ENCODE measurements at places on chromosomes 3 and 15.
A peak's percentile ranks its signal among the peaks of the same experiment; 100 is the strongest.

GRCh38 chr3:87546216-87546615 lies 269.8 kb upstream of the POU1F1 start:
- no peak for DNase-seq

DNA sequence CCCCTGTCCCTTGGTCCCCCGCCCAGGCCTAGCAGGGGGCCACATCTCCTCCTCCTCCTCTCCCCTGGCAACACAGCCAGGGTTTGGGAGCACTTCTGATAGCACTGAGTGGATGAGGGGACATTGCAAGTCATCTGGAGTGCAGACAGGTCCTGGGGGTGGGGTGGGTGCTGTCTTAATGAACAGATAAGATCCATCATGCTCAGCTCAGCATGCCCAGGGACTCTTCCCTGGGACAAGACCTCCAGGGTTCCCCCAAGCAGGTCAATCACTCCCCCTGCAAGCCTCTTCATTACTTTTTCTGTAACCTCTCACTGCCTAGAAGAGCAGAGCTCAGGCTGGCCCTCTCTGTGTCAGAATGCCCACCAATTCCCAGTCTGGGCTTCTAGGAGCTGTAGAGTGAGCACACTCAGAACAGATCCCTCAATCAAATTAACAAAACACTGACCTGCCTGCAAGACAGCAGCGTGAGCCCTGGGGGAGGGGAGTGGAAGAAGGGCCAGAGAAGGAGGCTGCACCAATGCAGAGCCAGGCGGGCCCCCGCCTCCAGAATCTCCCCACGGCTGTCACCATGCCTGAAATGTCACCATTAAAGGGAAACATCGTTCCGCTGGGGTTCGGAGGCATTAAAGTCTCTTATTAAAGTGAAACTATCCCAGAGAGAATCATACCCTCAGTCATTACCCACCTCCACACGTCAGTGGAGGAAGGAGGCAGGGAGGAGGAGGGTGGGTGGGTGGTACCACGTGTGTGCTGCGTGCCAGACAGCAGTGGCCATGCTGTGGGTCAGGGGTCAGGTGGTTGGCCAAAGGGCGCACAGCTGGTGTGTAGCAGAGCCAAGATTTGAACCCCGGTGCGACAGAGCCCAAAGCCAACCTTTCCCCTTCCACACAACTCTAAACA lies 114.7 kb upstream of the LINGO1 start:
- no peak for DNase-seq

DNA sequence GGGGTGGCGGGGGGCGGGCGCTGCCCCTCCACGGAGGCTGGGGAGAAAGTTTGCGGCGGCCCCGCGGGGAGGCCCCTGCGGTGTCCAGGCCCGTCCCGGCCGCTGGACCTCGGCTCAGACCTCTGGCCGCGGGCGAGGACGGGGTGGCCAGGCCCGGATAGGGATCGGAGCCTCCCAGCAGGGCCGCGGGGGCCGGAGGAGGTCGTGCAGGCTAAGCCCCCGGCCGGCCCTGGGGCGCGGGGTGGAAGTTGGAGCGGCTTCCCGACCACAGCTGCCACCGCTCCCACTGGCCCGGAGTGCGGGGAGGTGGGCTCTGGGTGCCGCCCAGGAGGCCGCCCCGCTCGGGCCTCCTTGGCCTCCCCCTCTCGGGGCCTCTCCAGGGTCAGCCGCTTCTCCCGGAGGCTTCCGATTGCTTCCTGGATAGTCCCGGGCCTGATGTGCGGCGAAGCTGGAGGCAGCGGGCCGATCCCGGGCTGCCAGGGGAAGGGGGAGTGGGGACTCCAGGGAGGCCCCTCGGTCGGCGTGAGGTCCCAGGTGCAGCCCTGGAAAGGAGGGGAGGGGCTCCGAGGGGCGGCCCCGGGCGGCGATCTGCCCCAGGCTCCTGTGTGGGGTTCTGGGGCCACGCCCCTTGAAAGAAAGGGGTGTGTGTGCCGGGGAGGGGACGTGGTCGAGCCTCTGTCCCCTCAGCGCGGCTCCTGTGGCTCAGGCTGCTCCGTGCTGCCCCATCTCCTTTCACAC lies 907 bp downstream of the PLXNA1 start:
- peak; percentile 32 for DNase-seq

DNA sequence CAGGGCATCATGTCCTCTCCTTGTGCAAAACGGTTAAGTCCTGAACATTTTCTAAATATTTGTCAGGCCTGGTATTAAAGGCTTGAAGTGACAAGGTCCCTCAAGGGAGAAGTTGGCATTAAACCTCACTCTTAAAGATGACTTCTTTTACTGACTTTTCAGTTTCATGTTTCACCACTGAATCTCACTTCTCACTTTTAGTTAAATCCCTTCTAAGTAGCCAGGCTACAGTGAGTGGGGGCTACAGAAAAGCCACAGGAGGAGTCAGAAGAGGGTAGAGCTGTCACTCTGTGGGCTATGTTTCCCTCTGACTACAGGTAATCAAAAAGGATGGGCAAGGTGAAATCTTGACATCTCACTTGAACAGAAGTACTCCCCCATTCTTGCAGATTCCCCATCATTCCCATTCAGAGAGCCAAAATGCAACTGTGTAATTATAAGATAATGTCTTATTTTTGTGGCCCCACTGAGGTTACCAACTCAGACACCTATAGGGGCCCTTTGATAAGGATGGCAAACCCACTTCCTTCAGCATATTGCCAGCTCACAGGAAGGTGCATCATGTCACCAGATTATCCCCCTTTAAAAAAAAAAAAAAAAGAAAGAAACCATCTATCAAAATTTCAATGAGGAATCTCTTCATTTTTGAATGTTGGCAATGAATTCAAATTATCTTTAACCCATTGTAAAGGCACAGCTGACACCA lies 790.1 kb upstream of the CFAP20DC start:
- peak; percentile 9 for DNase-seq

- DNase-seq, result no peak
These were observed 48.0 kb upstream of the MRPL3 start for GRCh38 chr3:131550562-131551465.

DNA sequence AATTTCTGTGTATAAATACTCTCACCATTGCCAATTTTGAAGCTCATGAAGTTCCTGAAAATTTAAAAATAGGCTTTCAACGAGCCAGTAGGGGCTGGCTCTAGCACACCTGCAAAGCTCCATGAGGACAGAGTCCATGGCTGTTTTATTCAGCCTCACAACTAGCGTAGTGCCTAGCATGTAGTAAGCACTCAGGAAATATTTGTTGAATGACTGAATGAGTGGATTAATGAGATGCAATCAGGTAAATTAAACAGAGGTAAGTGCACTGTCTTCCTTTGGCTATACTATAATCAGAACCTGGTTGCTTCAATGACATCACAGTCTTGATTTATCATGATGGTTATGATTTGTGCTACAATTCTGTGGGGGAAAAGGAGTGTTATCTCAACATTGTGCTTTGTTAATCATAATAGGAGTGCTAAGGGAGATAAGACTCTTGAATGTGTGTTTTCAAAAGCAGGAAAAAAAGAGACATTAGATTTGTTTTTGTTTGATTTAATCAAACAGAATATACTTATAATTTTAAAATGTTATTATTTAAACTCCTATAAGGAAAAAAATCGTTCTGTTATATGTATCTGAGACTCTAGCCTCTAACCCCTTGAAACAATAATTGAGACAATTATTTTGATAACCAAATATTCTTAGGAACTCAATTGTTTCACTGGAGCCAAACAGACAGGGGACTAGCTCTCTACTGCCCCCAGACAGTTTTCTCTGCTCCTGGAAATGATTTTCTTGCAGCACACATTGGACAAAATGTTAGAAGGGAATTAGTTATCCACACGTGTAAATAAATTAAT lies 171.7 kb upstream of the ATP11B start:
- no peak for DNase-seq

DNA sequence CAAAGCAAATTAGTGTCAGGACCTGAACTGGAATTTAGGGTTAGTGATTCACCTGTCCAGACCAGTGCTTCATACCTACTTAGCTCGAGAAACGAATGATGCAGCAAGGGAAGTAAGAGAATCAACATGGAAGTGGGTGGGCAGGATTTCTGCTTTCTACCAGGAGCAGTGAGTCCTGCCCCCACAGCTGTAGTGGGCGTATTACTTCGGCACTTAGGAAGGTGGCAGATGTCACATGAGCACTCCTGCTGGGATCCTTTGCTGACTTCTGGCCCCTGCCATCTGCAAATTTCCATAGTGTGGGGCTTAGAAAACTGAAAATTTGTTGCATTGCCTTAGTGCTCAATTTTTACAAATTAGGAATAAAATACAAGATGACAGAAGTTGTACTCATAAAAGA lies 31.2 kb downstream of the RYR3 start:
- DNase-seq, result no peak

DNA sequence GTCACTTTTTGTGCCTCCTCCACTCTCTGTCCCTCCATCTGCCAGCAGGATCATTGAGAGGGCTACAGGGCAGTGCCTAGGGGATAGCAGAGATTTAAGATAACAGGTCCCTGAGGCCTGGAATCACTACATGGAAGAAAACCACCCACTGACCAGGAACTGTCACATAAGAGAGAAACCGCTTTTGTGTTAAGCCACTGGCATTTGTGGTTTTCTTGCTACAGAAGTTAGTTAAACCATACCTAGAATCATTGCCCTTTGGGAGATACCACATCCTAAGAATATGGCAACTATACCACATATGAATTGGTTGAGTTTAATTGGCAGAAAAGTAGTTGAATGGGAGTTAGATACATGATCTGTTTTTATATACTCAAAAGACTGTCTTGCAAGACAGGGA lies 112.8 kb upstream of the LPP start:
- no peak for DNase-seq

GRCh38 chr3:158379517-158379916 lies 191.5 kb upstream of the MLF1 start:
- DNase-seq, result no peak

- DNase-seq, result no peak
These were observed 174.2 kb upstream of the ATP10A start for GRCh38 chr15:26037369-26037768.

DNA sequence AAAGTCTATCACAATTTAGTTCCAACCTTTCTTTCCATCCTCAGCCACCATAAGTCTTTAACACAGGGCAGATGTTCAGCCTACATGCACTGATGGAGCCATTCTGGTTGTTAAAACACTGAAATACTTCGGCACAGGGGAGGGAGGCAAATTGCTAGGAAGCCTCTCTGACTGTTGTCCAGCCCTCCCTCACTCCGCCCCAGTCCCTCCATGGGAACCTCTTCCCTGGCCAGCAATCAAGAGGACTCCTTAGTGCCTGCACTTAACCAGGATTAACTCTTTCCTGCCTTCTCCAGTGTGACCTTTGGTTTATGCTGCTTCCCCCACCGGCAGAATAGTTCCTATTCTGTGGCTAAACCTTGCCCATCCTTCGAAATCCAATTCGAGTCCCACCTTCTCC lies 47.0 kb upstream of the USP3 start:
- DNase-seq, result no peak

- DNase-seq, result no peak
These were observed 52.2 kb upstream of the PCSK6 start for GRCh38 chr15:101541501-101542292.

- DNase-seq, result no peak
These were observed 130.5 kb downstream of the TIGIT start for GRCh38 chr3:114424337-114424736.

GRCh38 chr3:169583269-169583668 lies 80.2 kb downstream of the MECOM start:
- DNase-seq, result no peak

DNA sequence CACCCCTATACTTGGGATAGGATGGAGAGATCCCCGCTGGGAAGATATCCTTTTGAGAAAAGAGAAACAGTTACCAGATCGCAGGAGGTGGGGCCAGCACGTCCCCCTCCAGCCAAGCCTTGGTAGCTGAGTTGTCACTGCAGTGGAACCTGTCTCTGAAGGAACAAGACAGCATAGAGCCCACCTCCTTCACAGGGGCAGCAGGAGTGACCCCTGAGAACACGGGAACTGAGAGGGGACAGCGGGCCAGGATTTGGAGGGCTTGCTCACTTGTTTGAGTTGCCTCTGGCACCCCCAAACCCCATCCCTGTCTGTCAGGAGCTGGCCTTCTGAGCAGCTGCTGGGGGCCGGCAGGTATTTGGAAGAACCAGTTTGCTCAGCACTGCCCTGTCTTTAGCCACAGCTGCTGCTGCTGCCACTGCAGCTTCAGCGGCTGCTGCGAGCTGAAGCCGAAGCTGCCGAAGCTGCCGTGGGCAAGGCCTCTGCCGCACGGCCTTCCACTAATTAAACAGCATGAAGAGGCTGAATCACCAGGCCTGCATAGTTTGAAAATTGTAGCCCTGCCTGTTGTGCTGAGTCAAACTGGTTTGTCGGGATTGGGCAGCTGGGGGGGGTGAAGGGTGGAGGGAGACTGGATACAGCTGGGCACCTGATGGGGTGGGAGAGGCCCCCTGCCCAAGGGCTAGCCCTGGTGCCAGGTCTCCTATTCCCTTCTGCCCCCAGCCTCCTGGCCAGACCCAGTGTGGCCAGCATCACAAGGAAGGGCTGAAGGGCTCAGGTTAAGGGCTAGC lies 4.0 kb downstream of the EPHB3 start:
- no peak for DNase-seq

DNA sequence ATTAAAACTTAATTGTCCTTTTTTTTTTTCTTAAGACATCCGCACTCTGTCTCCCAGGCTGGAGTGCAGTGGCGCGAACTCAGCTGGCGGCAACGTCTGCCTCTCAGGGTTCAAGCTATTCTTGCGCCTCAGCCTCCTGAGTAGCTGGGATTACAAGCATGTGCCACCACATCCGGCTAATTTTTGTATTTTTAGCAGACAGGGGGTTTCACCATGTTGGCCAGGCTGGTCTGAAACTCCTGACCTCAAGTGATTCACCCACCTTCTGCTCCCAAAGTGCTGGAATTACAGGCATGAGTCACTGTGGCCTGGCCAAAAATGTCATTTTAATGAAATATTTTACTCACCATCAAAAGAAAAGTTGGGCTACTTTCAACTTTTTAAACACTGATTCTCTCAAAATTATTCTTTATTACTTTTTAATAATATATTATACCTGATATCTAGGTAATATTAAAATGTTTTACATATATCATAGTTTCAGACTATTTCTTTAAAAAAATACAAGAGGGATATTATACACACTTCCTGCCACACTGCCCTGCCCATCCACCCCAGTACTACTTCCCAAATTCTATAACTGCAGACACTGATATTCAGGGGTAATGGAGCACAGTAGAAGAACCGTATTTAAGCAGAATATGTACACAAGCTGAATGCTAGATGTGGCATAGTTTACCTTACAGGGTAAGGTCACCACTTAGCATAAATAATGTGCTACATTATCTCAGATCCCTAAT lies 723.9 kb upstream of the ZNF385D start:
- no peak for DNase-seq

GRCh38 chr3:129522953-129523352 lies 5.5 kb upstream of the RHO start:
- no peak for DNase-seq

DNA sequence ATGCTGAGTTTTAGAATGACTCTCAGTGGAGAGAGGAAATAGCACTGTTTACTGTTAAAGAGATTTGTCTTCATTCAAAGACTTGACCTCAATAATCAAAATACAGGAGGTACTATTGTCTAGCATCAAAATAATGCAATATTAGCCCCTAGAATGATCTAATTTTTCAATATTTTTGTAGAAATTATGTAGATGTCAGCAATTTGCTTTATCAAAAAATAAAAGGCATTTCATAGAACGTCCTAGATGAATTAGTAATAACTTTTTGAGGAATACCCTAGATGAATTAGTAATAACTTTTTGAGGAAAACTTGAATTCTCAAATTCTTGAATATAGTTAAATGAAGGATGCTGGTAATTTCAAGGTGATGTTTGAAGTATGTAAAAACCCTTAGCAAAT lies 1252.1 kb upstream of the CADM2 start:
- DNase-seq, result no peak

- DNase-seq, result no peak
These were observed 45.0 kb downstream of the SUCNR1 start for GRCh38 chr3:151918253-151919029.
